ENCODE measurements at places on chromosomes 5 and 9. TPM values are rescaled to one million over a fixed set of nuclear protein-coding genes. Genes with fewer than 3 reads are reported as not detected.

DNA sequence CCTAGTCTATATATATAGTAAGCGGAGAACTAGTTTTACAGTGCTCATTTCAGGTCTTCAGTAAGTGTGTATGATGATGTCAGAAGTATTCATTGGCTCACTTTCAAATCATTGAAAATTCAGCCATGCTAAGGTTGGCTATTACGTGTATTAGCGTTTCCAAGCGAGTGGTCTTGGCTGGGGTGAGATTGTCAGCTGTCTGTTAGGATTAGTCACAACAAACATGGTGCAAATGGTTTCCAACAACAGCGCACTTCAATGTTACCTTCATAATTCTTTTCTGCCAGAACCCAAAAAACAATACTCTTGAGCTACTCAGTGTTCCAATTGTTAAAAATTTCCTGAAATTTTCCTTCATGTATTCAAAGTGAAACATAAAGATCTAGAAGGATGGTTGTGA, 283.0 kb downstream of the AOPEP start:
- no peak overlapping the region for H3K4me3 ChIP-seq
- no peak for DNase-seq
- no peak overlapping the region for H3K27ac ChIP-seq
- peaks cover 14% of the 10 kb centered on the region for H3K4me1 ChIP-seq
- H3K27me3 ChIP-seq = no peaks in the 10 kb centered on the region

- no peaks in the 10 kb centered on the region for H3K36me3 ChIP-seq
- H3K27me3 ChIP-seq = no peaks in the 10 kb centered on the region
- no peaks in the 10 kb centered on the region for H3K4me1 ChIP-seq
Observed at GRCh38 chr9:36812556-36812955, 221.5 kb downstream of the PAX5 start.

DNA sequence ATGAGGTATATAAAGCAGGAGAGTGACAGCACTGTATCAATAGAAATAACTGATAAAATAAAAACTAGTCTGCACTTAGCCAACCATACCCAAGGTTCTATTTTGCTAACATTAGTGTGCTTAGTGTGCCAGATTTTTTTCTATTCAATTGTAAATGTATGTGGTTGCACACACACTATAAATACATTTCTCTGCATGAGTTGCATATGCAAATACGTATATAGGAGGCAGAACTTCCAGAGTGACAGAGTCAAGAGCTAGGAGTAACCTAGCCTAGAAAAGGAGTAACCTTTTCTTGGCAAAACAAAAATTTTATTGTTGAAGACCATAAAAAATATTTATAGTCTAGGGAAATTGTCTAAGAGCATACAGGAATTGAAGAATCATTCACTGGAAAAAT, 461.6 kb downstream of the GABRG2 start:
- DNase-seq = no peak
- no peak overlapping the region for H3K27ac ChIP-seq
- H3K27me3 ChIP-seq = no peaks in the 10 kb centered on the region
- H3K4me3 ChIP-seq = no peak overlapping the region

GRCh38 chr5:36523926-36524325, 82.5 kb upstream of the SLC1A3 start:
- H3K4me3 ChIP-seq = no peak overlapping the region
- no peak for DNase-seq
- H3K27me3 ChIP-seq = no peaks in the 10 kb centered on the region
- no peaks in the 10 kb centered on the region for H3K36me3 ChIP-seq

GRCh38 chr9:28439688-28440087, 866.4 kb upstream of the C9orf72 start:
- DNase-seq = no peak
- H3K4me1 ChIP-seq = no peaks in the 10 kb centered on the region

DNA sequence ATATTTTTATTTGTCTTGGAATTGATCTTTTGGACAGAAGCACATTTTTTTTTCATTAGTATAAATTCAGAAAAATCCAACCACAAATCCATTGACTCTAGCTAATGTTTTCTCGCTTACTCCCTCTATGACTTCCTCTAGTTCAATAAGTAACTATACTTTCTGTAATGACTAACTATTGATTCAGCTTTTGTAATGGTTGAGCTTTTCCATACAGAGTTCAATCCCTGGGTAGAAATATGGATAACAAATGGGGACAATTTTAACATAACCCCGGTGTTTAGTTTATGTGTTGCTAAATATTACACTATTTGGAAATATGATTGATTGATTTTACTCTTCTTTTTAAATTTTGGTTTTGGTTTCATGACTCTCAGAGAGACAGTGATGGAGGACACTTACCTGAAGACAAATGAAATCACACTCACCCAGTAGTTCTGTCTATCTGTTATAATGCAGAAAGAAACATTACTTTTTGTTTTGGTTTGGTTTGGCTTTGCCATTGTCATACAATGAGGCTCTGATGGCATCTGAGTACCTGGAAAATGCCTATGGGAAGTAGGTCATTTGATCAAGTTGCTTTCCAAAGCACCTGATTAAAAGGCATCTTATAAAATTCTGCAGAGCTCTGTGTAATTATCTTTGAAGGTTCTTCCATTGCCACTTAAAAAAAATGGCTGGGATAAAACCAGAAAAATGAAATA, 309.7 kb upstream of the MPDZ start:
- DNase-seq = no peak
- H3K36me3 ChIP-seq = no peaks in the 10 kb centered on the region
- no peak overlapping the region for H3K27ac ChIP-seq

- DNase-seq = no peak
- H3K36me3 ChIP-seq = no peaks in the 10 kb centered on the region
- H3K27me3 ChIP-seq = no peaks in the 10 kb centered on the region
Observed at GRCh38 chr5:170571875-170572852, 68.3 kb downstream of the KCNIP1 start.

- H3K4me3 ChIP-seq = no peak overlapping the region
- no peaks in the 10 kb centered on the region for H3K27me3 ChIP-seq
- no peaks in the 10 kb centered on the region for H3K4me1 ChIP-seq
- no peak overlapping the region for H3K27ac ChIP-seq
- H3K36me3 ChIP-seq = no peaks in the 10 kb centered on the region
Observed at GRCh38 chr9:90029996-90030395, 425.2 kb downstream of the GADD45G start.

DNA sequence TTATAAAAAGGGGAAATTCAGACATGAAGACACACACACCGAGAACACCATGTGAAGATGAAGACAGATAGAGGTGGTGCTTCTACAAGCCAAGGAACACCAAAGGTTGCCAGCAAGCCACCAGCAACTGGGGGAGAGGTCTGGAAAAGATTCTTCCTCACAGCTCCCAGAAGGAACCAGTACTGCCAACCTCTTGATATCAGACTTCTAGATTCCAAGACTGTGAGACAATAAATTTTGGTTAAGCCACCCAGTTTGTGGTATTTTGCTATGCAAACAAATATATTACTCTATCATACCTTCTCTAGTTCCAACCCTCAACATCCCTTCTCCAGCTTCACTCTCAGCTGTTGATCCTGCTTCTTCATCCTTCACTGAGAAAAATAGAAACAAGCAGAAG, 451.1 kb downstream of the EBF1 start:
- no peak overlapping the region for H3K4me3 ChIP-seq
- H3K36me3 ChIP-seq = no peaks in the 10 kb centered on the region
- no peaks in the 10 kb centered on the region for H3K4me1 ChIP-seq
- H3K27me3 ChIP-seq = no peaks in the 10 kb centered on the region
- H3K27ac ChIP-seq = no peak overlapping the region

- DNase-seq = no peak
- no peak overlapping the region for H3K27ac ChIP-seq
- no peaks in the 10 kb centered on the region for H3K27me3 ChIP-seq
- H3K4me3 ChIP-seq = no peak overlapping the region
- H3K36me3 ChIP-seq = no peaks in the 10 kb centered on the region
Observed at GRCh38 chr5:169763376-169764017, 126.4 kb downstream of the DOCK2 start.

DNA sequence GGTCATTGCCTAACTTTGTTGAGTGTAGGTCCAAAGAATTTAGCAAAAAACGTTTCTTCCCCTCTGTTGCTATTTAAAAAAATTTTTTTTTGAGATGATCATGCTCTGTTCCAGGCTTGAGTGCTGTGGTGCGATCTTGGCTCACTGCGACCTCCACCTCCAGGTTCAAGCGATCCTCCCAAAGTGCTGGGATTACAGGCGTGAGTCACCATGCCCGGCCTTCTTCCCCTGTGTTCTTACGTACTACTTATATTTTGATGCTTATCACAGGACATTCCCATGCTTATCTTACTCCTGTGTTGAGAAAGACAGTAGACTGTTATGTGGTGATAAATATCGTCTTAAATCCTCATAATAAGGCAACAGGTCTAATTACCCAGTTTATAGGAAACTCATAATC, 2.5 kb downstream of the ACER2 start:
- no peaks in the 10 kb centered on the region for H3K4me1 ChIP-seq
- H3K36me3 ChIP-seq = no peaks in the 10 kb centered on the region
- H3K27me3 ChIP-seq = no peaks in the 10 kb centered on the region
- H3K27ac ChIP-seq = no peak overlapping the region
- H3K4me3 ChIP-seq = no peak overlapping the region
- DNase-seq = no peak

GRCh38 chr5:62489471-62489870, 76.9 kb downstream of the IPO11 start:
- H3K36me3 ChIP-seq = no peaks in the 10 kb centered on the region
- no peak overlapping the region for H3K4me3 ChIP-seq
- peaks cover 1% of the 10 kb centered on the region for H3K4me1 ChIP-seq
- no peaks in the 10 kb centered on the region for H3K27me3 ChIP-seq
- H3K27ac ChIP-seq = no peak overlapping the region

DNA sequence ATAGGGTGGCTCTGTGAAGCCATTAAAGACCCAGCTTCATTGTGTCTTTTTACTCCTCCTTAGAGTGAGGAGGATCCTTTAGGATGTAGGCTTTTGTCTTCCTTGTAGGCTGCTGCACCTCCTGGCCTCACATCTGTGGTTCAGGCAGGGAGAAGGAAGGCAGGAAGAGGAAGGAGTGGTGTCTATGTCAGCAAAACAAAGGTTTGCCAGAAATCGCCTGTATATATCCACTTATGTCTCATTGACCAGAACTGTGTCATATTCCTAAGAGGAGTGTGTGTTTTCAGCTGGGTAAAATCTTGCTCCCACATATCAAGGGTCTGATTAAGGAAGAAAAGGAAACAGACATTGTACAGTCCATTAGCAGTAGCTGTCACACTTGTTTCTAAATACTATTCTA, 213.8 kb downstream of the ARHGAP26 start:
- no peak overlapping the region for H3K27ac ChIP-seq
- DNase-seq = no peak
- H3K27me3 ChIP-seq = no peaks in the 10 kb centered on the region

The PCDHA9 gene
- total RNA-seq = 0.60 TPM

The ENHO gene
- 0.56 TPM for total RNA-seq

The WNT8A gene
- total RNA-seq = not detected

The IFNA7 gene
- total RNA-seq = not detected

The PCAT7 gene
- not detected for total RNA-seq

The NTNG2 gene
- 1.8 TPM for total RNA-seq

The EDIL3 gene
- total RNA-seq = 5.9 TPM

The SLC22A5 gene
- 14.3 TPM for total RNA-seq

The SPINK5 gene
- total RNA-seq = 0.12 TPM

The INSL6 gene
- total RNA-seq = not detected

The TERT gene
- total RNA-seq = not detected

The NUTM2F gene
- not detected for total RNA-seq

The TGFBR1 gene
- total RNA-seq = 46.8 TPM

The WHRN gene
- 18.4 TPM for total RNA-seq
